ENCODE measurements at places on chromosomes 2 and 18. TPM values are rescaled to one million over a fixed set of nuclear protein-coding genes. Genes with fewer than 3 reads are reported as not detected.

GRCh38 chr2:122112216-122113005 lies 357.0 kb downstream of the TSN start:
- no peak for DNase-seq
- no peaks in the 10 kb centered on the region for H3K36me3 ChIP-seq
- H3K4me1 ChIP-seq: no peaks in the 10 kb centered on the region
- H3K4me3 ChIP-seq: no peak overlapping the region

DNA sequence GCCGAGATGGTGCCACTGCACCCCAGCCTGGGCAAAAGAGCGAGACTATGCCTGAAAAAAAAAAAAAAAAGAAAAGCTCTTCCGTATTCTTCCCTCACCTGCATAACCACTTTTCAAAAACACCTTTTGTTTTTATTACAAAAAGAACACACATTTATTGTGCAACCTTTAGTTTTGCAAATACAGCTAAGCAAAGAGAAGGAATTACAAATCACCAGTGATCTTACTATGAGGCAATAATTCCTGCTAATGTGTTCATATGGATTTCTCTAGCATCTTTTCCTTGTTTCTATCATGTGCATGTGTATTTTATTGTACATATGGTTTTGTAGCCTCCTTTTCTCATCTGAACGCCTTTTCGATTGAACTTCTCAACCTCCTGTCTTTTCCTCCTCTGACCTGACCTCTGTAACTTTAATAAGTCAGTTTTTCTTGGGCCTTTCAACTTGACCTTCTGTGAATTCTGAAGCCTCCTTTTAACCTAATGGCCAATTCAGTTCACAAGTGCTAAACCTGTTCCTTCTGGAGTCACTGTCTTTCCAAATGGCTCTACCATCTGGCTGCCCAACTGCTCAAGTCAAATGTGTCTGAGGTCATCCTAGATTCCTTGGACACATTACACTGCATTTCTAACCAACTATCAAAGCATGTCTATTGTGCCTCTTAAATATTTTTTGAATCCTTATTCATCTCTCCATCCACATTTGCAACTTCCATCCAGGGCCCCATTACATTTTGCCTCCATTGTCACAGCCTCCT lies 59.1 kb upstream of the DAPL1 start:
- H3K36me3 ChIP-seq: no peaks in the 10 kb centered on the region
- H3K4me3 ChIP-seq: no peak overlapping the region
- no peak overlapping the region for H3K27ac ChIP-seq
- peaks cover 4% of the 10 kb centered on the region for H3K27me3 ChIP-seq
- DNase-seq: peak; percentile 14

GRCh38 chr2:186467421-186467820 lies 18.6 kb upstream of the ZC3H15 start:
- H3K4me3 ChIP-seq: no peak overlapping the region
- H3K36me3 ChIP-seq: no peaks in the 10 kb centered on the region
- no peaks in the 10 kb centered on the region for H3K4me1 ChIP-seq
- no peaks in the 10 kb centered on the region for H3K27me3 ChIP-seq
- no peak for DNase-seq
- H3K27ac ChIP-seq: no peak overlapping the region

- H3K27ac ChIP-seq: no peak overlapping the region
- H3K27me3 ChIP-seq: no peaks in the 10 kb centered on the region
- DNase-seq: no peak
- no peaks in the 10 kb centered on the region for H3K4me1 ChIP-seq
Observed at GRCh38 chr2:179745635-179746256, 115.7 kb downstream of the ZNF385B start.

DNA sequence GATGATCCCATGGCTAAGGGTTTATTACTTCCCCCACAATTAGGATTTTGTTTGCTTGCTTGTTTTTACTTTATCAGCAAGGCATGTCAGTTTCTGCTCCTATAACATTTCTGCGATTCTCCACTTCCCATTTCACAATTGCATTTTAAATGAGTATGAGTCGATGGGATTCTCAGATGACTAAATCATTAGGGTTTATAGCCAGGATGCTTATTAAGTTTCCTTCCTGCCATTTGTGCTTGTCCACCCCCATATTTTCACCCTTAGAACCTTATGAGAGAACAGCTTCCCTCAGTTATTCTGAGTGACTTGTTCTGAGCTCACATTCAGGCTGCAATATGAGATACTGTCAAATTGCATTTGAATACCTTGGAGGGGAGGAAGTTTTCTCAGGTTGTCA lies 37.9 kb upstream of the C1GALT1C1L start:
- H3K27ac ChIP-seq: no peak overlapping the region
- no peaks in the 10 kb centered on the region for H3K36me3 ChIP-seq
- no peaks in the 10 kb centered on the region for H3K27me3 ChIP-seq

The RTP5 gene
- total RNA-seq: not detected

DNA sequence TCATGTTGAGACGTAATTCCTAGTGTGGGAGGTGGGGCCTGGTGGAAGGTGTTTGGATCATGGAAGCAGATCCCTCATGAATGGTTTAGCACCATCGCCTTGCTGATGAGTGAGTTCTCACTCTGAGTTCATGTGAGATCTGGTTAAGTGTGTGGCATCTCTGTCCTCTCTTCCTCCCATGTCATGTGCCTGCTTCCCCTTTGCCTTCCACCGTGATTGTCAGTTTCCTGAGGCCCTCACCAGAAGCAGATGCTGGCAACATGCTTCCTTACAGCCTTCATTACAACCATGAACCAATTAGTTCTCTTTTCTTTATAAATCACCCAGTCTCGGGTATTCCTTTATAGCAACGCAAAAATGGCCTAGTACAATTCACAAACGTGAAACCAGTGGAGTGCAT lies 14.6 kb upstream of the MCM6 start:
- H3K4me1 ChIP-seq: no peaks in the 10 kb centered on the region
- H3K36me3 ChIP-seq: no peaks in the 10 kb centered on the region
- no peak for DNase-seq
- H3K27me3 ChIP-seq: no peaks in the 10 kb centered on the region
- H3K4me3 ChIP-seq: no peak overlapping the region

The LYPD6 gene
- total RNA-seq: 0.06 TPM

- no peaks in the 10 kb centered on the region for H3K36me3 ChIP-seq
- no peak for DNase-seq
- H3K27ac ChIP-seq: no peak overlapping the region
- no peak overlapping the region for H3K4me3 ChIP-seq
Observed at GRCh38 chr2:117557626-117558025, 256.9 kb upstream of the DDX18 start.
